ENCODE measurements at places on chromosomes 4 and X.

DNA sequence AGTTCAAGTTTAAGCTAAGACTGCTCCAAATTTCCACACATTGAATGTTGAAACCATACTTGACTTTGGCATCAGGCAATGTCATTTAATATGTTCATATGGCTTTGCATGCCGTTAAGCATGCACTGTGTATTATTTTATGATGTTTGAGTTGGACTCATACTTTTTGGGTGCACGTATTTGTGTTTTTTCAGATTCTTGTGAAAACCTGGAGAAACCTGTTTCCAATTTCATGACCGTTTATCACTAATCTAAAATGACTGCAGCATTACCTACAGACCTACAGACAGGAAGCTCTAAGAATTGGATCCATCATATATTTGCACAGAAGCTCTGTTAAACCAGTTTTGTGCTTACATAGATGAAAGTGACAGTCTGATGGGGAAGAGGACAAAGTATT, 1093.0 kb upstream of the INTU start:
- DNase-seq: no peak

DNA sequence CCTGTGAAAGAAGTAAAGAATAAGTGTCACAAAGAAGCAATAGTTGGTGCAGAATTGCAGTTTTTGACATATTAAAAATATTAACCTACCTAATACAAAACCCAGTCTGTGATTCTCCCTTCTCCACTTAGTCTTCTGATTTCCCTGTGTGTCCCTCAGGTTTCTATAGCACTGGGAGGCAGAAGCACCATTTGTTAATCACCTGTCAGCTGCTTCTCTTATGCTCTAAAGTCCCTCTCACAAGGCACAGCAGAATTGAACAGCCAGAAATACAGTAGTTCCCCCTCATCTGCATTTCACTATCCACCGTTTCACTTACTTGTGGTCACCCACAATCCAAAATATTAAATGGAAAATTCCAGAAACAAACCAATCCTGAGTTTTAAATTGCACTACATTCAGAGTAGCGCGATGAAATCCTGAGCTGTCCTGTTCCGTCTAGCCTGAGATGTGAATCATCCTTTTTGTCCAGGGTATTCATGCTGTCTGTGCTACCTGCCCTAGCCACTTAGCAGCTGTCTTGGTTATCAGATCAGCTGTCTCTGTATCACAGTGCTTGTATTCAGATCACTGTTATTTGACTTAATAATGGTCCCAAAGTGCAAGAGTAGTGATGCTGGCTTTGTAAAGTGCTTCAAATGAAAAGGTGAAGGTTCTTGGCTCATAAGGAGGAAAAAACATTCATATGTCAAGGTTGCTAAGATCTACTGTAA, 984.1 kb upstream of the GRID2 start:
- DNase-seq: no peak

- no peak for DNase-seq
These were observed 314.2 kb upstream of the IGFBP7 start for GRCh38 chr4:57424232-57424897.

DNA sequence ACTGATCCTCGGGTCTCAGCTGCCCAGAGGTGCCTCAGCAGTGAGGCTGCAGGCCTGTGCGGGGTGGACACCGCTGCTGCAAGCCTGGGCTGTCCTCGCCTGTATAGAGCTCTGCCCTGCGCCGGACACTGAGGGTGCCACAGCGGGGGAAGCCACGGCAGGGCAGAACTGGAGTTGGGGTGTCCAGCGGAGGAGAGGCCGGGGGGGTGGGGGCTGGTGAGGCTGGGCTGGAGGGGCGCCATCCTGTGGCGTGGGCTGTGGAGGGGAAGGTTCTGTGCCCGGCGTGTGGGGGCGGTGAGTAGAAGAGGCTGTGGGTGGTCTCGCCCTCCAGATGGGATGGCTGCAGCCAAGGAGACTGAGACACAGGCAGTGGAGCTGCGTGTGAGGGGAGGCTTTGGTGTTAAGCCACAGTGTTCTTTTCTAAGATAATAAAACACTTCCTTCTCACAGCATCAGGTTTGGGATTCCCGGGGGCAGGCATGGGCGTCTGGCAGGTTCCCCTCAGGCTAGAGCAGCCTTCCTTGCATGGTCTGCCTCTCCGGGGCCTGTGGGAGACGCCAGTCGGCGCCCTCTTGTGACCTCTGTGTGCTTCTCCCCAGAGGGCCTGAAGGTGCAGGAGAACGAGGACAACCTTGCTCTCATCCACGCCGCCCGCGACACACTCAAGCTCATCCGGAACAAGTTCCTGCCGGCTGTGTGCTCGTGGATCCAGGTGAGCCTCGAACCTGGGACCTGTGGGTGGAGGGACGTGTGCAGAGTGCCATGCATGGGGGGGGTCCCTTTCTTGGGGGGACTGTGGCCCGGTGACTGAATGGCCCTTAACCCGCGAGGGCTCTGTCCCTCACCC, 7.4 kb downstream of the UVSSA start:
- DNase-seq: no peak

GRCh38 chr4:10034136-10034535, 12.8 kb upstream of the SLC2A9 start:
- DNase-seq: no peak

DNA sequence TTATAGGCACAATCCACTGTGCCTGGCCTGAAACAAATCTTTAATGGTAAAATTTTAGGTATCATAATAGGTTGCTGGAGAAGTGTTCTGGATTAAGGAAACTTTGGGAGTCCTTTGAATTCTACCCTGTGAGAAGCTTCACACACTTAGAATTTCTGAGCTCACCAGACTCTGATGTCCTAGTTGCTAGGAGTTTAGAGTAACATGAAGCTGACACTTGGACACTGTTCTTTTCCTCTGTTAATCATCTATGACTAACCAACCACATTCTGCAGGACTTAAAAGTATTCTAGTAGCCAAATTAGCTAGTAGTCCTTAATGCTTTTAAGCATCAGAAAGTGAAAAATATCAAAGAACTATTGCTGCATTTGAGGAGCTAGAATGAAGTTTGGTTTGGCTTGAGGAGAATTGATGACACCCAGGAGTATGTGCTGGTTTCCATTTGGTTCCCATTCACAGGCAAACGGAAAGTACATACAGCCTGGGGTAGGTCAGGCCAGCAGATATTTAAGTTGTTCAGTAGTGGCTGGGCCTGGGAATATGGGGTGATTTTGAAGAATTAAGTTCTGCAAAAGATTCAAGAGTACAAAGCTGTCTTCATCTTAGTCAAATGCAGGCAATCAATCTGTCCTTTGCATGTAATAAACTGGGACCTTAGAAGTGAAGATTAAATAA, 38.8 kb upstream of the IGFBP7 start:
- no peak for DNase-seq

DNA sequence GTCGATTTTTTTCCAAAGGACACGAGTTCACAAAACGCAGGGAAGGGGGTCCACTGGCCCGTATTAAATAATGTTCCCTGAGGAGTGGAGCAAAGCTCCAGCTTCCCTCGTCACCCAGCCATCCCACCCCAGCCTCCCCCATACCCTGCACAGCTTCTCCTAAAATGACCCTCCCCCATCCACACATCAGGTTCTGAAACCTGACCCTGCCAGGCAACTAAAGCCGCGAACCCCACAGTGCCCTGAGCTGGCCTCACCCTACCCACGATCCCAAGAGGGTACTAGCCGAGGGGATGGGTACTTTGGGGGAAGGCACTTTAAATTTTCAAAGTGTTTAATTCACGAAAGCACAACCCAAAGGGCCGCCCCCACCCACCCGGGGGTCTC, 634 bp downstream of the APOO start:
- DNase-seq: no peak
